ENCODE measurements at places on chromosomes 5 and 9.
A peak's percentile ranks its signal among the peaks of the same experiment; 100 is the strongest.

GRCh38 chr9:94632737-94633136 lies 6.6 kb downstream of the FBP1 start:
- no peaks in the 10 kb centered on the region for H3K27me3 ChIP-seq
- peak overlapping the region; percentile 79 for H3K27ac ChIP-seq
- no peak overlapping the region for H3K4me3 ChIP-seq
- H3K4me1 ChIP-seq = peaks cover 37% of the 10 kb centered on the region
- no peak for DNase-seq

DNA sequence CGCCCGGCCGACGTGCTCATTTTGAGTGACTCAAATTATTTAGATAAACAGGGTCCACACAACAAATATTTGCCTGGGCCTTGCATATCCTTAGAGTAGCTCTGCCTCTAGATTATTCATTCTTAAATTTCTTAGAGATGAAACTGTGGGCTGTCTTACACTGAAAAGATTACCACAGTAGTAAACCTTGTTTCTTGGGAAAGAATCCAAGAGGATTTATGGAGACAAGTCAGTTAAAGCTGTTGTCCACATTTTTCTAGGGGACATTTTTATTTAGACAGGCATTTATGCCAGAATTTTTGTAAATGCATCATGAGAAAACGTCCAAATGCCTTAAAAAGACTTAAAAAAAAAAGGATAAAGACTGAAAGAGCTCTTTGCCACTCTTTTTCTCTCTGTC lies 32.6 kb upstream of the RANBP3L start:
- H3K36me3 ChIP-seq = no peaks in the 10 kb centered on the region
- H3K27me3 ChIP-seq = no peaks in the 10 kb centered on the region
- H3K4me3 ChIP-seq = no peak overlapping the region
- H3K4me1 ChIP-seq = no peaks in the 10 kb centered on the region
- DNase-seq = no peak

GRCh38 chr9:6787793-6788161 lies 30.0 kb downstream of the KDM4C start:
- H3K27me3 ChIP-seq = no peaks in the 10 kb centered on the region
- peaks cover 33% of the 10 kb centered on the region for H3K4me1 ChIP-seq
- no peak for DNase-seq

- H3K4me1 ChIP-seq = no peaks in the 10 kb centered on the region
- no peak overlapping the region for H3K4me3 ChIP-seq
- no peaks in the 10 kb centered on the region for H3K27me3 ChIP-seq
- H3K27ac ChIP-seq = no peak overlapping the region
Observed at GRCh38 chr5:98982880-98983279, 54.1 kb upstream of the CHD1 start.

DNA sequence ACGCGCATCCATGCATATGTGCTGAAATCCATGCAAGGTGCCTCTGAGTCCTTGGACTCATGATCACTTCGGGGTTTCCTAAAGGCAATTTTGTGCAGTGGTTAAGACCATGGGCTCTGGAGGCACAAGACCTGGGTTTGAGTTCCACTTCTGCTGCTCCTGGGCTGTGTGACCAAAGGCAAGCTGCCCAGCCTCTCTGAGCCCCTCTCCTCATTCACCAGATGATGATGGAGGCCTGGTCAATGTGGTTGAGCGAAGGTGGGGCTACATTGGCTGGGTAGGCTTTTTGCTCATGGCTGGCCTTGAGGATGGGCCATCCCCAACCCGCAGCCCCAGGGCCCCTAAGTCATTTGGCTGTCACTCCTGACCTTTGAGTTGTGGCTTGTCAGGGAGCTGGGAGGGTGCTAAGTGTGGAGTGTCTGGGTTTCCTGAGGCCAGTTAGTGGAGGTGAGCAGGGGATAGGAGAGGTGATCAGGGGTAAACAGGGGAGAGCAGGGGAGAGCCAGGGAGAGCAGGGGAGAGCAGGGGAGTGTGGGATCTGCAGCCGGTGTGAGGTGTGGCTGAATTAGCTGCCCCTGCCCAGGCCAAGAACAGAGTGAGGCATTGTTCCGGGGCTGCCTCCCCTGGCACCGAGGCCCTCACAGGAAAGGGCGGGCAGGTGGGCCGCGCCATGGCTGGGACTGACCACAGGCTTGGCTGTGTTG lies 64.6 kb upstream of the SYNPO start:
- peak; percentile 66 for DNase-seq
- no peaks in the 10 kb centered on the region for H3K27me3 ChIP-seq
- H3K4me3 ChIP-seq = no peak overlapping the region
- no peak overlapping the region for H3K27ac ChIP-seq

DNA sequence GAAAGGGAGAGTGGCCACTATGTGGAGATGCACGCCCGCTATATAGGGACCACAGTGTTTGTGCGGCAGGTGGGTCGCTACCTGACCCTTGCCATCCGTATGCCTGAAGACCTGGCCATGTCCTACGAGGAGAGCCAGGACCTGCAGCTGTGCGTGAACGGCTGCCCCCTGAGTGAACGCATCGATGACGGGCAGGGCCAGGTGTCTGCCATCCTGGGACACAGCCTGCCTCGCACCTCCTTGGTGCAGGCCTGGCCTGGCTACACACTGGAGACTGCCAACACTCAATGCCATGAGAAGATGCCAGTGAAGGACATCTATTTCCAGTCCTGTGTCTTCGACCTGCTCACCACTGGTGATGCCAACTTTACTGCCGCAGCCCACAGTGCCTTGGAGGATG lies 19.8 kb downstream of the RGMB start:
- no peak overlapping the region for H3K4me3 ChIP-seq
- no peaks in the 10 kb centered on the region for H3K27me3 ChIP-seq
- H3K36me3 ChIP-seq = peaks cover 25% of the 10 kb centered on the region
- no peak for DNase-seq
- H3K27ac ChIP-seq = no peak overlapping the region

GRCh38 chr9:87875831-87876545 lies 6.7 kb upstream of the SPATA31E1 start:
- DNase-seq = no peak
- H3K4me3 ChIP-seq = no peak overlapping the region
- no peak overlapping the region for H3K27ac ChIP-seq
- no peaks in the 10 kb centered on the region for H3K36me3 ChIP-seq

DNA sequence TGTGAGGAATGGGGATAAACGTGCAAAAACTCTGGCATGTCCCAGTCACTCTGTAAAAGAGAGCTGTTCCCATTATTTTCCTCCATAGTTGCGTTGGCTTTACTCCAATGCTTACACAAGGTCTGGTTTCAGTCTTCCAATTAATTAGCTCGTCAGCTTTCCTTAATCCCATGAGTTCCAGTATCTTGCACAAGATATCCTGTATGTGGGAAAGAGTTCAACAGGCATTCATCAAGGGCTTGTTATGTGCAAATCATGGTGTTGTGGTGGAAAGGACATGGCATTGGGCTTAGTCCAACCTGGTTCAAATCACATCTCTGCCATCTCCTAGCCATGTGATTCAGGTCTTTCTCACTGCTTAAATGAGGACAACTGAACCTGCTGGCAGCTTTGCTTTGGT lies 77.5 kb upstream of the PANK3 start:
- H3K4me3 ChIP-seq = no peak overlapping the region
- no peaks in the 10 kb centered on the region for H3K27me3 ChIP-seq
- peak overlapping the region; percentile 88 for H3K27ac ChIP-seq
- H3K36me3 ChIP-seq = no peaks in the 10 kb centered on the region

- no peak overlapping the region for H3K4me3 ChIP-seq
- peaks cover 3% of the 10 kb centered on the region for H3K4me1 ChIP-seq
- peak; percentile 56 for DNase-seq
- H3K27ac ChIP-seq = no peak overlapping the region
Observed at GRCh38 chr5:165630261-165630778, 2124.9 kb downstream of the MAT2B start.

DNA sequence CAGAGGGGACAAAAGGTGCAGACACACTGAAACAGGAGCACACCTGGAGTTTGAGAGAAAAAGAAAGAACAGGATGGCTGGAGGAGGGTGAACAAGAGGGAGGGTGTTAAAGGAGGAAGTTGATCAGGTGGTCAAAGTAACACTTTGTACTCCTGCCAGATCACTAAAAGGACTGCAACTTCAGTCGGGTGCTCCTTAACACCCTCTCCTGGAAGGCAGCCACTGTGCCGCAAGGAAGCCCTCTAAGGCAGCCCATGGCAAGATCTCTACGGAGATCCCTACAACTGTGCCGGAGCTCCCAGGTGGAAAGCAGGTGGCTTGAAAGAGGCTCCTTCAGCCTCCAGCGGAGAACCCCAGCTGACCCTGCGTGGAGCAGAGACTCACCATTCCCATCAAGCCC lies 124.4 kb upstream of the MSX2 start:
- H3K4me1 ChIP-seq = peaks cover 12% of the 10 kb centered on the region
- DNase-seq = peak; percentile 49
- no peaks in the 10 kb centered on the region for H3K36me3 ChIP-seq
- H3K27me3 ChIP-seq = no peaks in the 10 kb centered on the region
- H3K4me3 ChIP-seq = peak overlapping the region; percentile 14

GRCh38 chr9:129841071-129841470 lies 5.8 kb downstream of the USP20 start:
- H3K4me3 ChIP-seq = no peak overlapping the region
- H3K27me3 ChIP-seq = no peaks in the 10 kb centered on the region
- H3K27ac ChIP-seq = no peak overlapping the region

- peak overlapping the region; percentile 99 for H3K27ac ChIP-seq
- no peak overlapping the region for H3K4me3 ChIP-seq
- DNase-seq = no peak
- peaks cover 25% of the 10 kb centered on the region for H3K36me3 ChIP-seq
- H3K4me1 ChIP-seq = peaks cover 46% of the 10 kb centered on the region
Observed at GRCh38 chr5:140242099-140242498, 60.8 kb downstream of the PFDN1 start.

DNA sequence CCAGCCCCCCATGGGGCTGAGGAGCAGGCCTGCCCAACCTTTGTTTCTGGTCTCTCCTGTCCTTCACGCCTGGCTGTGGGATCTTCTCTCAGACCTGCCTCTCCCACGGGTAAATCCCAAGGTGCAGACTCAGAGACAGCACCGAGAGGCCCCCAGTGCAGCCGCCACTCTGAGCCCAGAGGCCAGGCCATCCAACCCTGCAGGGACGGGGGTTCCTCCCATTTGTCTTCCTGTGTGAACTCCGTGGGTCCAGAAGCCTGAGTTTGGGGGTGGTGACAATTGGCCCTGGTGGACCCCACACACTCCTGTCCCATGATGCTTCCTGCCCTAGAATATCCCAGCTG lies 123.4 kb downstream of the ADAMTS2 start:
- no peak overlapping the region for H3K4me3 ChIP-seq
- no peaks in the 10 kb centered on the region for H3K4me1 ChIP-seq

GRCh38 chr5:130136300-130136699 lies 232.0 kb downstream of the CHSY3 start:
- no peaks in the 10 kb centered on the region for H3K27me3 ChIP-seq
- no peak overlapping the region for H3K27ac ChIP-seq
- H3K4me3 ChIP-seq = no peak overlapping the region
- DNase-seq = no peak

GRCh38 chr9:74570879-74571512 lies 73.9 kb downstream of the RORB start:
- H3K4me3 ChIP-seq = no peak overlapping the region
- H3K36me3 ChIP-seq = no peaks in the 10 kb centered on the region
- no peaks in the 10 kb centered on the region for H3K4me1 ChIP-seq
- H3K27me3 ChIP-seq = peaks cover 3% of the 10 kb centered on the region
- no peak overlapping the region for H3K27ac ChIP-seq

- DNase-seq = no peak
- H3K27ac ChIP-seq = no peak overlapping the region
- H3K4me1 ChIP-seq = no peaks in the 10 kb centered on the region
- H3K4me3 ChIP-seq = no peak overlapping the region
- no peaks in the 10 kb centered on the region for H3K36me3 ChIP-seq
Observed at GRCh38 chr5:175542232-175542965, 64.0 kb downstream of the SFXN1 start.

GRCh38 chr5:120096413-120096812 lies 367.7 kb upstream of the PRR16 start:
- DNase-seq = no peak
- no peaks in the 10 kb centered on the region for H3K27me3 ChIP-seq
- no peaks in the 10 kb centered on the region for H3K36me3 ChIP-seq
- H3K4me1 ChIP-seq = no peaks in the 10 kb centered on the region

- no peak for DNase-seq
- no peaks in the 10 kb centered on the region for H3K36me3 ChIP-seq
- H3K27me3 ChIP-seq = no peaks in the 10 kb centered on the region
- H3K4me3 ChIP-seq = no peak overlapping the region
- H3K27ac ChIP-seq = no peak overlapping the region
- H3K4me1 ChIP-seq = no peaks in the 10 kb centered on the region
Observed at GRCh38 chr5:62732677-62733121, 154.1 kb downstream of the LRRC70 start.

DNA sequence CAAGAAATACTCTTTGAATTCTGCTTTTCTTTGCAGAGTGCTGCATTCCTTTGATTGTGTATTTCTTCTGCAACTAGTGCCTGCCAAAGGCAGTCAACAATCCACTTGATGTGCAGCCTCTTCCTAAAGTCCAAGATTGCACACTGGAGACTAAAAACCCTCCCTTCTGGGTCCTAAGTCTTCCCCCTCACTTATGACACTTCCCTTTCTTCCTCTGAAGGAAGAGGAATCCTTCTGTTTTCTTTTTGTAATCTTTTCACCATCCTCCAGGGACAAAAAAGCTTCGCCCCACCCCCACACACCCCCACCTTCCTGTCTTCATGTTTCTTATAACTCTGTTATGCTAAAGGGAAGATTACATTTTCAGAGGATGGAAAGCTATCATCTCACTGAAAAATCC lies 39.9 kb downstream of the WDR36 start:
- H3K36me3 ChIP-seq = peaks cover 3% of the 10 kb centered on the region
- H3K4me3 ChIP-seq = no peak overlapping the region
- no peaks in the 10 kb centered on the region for H3K4me1 ChIP-seq
- no peak overlapping the region for H3K27ac ChIP-seq
- H3K27me3 ChIP-seq = no peaks in the 10 kb centered on the region

DNA sequence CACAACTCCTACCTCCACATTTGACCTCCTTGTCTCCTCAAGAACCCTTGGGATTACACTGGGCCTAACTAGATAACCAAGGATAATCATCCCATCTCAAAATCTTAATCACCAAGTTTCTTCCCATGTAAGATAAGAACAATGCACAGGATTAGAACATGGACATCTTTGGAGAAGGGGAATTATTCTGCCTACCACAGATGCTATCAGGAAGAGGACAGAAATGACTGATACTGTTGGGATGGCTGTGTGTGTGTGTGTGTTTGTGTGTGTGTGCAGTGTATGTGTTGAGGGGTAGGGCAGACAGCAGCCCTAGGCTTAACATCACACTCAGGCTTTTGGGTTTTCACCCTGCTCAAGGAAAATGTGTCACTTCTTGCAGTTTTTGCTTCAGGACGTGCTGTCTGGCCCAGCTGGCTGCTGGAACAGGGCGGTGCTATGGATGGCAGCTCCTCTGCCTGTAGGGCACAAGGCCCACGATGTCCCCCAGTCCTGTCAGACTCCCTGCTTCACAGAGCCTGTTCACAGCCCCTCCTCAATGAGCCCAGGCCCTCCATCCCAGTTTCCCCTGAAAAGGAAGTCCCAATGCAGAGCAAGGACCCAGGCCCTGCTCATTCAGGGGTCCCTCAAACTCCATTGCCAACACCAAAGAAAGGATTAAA lies 7.7 kb downstream of the CA9 start:
- no peak for DNase-seq
- H3K27me3 ChIP-seq = peaks cover under 1% of the 10 kb centered on the region
- H3K4me1 ChIP-seq = peaks cover under 1% of the 10 kb centered on the region
- peaks cover 35% of the 10 kb centered on the region for H3K36me3 ChIP-seq
- H3K4me3 ChIP-seq = no peak overlapping the region
